ENCODE measurements at places on chromosomes 13 and 19.

GRCh38 chr19:58551123-58551497 lies 3.8 kb downstream of the CHMP2A start:
- DNase-seq = no peak

- no peak for DNase-seq
These were observed 30.6 kb downstream of the SLC6A16 start for GRCh38 chr19:49294401-49294800.

DNA sequence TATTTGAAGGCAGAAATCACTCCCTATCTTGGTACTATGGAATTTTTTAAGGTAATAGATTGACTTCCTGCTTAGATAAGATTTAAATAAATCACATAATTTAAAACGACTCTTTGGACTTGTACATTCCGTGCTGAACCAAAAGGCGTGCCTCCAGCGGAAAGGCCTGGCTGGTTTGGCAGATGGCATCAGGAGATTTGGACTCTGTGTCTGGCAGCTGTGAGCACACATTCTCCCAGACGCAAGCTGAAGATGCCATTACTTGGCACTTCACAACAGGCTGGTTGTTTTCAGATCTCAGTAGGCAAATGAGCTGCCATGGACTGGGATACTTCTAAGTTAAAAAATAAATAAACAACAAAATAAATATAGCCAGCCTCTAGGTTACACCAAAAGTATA lies 104.5 kb upstream of the SLC15A1 start:
- no peak for DNase-seq

DNA sequence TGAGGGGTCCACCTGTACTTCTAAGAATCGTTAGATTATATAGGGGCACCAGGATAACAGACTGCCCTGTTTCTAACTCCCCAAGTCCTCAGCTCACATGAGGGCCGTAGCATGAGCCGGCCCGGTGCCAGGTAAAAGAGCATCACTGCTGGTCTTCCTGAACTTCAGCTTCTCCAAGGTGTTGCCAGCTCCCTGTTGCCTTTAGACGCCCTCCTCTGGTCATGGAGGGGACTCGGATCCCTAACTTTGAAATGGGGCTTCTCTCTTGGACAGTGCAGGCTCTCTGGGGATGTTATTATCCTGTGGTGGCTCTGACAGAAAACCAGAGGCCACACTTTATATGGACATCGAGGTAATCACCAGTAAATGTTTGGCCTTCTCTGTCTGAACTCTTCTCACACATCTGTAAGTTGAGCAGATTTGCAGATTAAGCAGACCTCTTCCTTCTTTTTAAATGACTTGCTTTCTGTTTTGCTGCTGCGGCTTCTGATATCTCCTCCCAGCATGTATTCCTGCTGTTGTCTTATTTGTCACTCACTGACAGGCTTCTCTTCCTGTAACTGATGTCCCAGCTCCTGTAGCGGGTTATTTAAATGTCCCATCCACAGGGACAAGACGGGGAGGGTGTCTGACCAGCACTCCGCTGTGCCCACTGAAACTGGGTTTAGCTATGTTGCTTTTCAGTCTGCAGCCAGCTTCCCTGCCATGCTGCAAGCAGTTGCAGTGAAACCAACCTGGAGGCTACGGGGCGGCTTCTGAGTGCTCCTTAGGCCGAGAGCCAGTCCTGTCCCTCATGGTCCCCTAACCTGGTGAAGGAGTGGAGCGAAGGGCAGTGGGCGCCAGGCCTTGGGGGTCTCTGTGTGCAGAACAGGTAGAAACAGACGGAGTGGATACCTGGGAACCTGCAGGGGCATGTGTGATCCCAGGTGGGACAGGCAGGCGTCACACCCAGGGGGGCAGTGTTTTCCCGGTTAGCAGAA lies 39.2 kb downstream of the TSSK6 start:
- no peak for DNase-seq

DNA sequence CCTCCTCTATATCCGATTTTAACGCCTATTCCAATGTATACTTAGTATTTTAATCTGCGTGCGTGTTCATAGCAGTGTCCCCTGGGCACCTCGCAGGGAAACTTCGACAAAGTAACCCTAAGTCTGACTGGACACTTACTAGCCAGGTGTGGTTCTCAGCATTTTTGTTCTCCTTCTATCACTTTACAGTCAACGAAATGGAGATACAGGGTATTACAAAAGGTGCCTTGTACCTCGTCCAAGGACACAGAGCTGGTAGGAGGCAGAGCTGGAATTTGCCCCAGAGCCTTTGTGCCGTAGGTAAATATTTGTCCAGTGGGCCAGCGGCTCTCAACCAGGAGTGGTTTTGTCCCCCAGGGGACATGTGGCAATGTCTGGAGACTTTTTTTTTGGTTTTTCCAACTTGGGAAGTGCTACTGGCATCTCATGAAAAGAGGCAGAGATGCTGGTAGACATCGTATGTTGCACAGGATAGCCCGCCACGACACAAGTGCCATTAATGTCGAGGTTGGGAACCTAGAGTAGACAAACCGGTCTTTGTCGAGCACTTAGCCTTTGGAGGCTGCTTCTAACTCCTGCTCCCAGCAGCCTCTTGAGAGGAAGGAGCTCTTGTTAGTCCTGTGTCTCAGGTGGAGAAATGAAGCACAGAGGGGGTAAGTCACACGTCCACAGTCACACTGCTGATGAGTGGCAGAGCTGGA lies 1.1 kb downstream of the ZNF444 start:
- no peak for DNase-seq

All from GOT3 (cell line).